ENCODE measurements at places on chromosomes 5 and 9.

GRCh38 chr9:131714161-131714646 lies 25.7 kb downstream of the RAPGEF1 start:
- DNase-seq = no peak

GRCh38 chr9:87184956-87185642 lies 237.8 kb upstream of the GAS1 start:
- no peak for DNase-seq

DNA sequence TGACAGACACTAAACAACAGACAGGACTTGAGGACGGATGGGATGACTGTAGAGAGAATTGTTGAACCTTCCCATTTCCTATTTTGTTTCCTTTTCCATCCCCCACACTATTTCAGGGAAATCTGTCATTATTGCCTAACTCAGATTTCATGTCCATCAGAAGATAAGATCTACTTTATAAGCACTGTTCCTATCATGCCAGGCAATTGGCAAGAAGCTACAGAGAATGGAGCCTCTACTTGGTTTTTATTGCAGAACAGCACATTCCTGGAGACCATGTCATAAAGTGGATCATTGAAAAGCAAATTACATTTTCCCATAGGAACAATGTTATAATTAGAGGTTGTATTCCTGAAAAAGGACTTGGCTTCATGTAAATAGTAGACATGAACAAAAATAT lies 173.7 kb upstream of the KIF2A start:
- DNase-seq = no peak

DNA sequence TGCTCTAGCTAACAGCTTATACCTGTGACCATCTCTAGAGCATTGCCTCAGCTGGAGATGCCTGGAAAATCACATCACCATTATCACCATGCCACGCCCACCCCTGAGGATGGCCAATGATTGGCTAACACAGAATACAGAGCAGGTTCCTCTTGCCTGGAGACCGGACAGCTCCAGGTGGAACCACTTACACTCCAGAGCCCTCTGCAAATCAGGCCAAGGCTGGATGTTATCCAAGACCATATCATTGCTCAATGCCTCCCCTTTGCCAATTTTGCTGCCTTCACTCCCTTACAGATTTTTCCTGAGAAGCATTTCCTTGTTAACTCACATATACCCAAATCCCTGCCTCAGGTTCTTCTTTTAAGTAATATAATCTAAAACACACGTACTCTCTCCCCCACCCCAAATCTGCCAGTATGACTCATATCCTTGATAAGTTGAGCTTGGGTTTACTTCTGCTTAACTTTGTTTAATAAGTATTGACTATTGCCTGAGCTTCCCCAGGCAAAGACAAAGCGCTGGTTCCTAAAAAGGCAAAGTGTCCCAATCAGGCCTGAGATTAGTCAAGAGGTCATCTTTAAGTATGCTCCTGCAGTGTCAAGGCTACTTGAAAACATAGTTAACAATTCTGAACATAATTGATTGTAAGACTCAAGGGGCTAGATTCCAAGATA lies 309.6 kb downstream of the EPB41L4A start:
- DNase-seq = no peak

DNA sequence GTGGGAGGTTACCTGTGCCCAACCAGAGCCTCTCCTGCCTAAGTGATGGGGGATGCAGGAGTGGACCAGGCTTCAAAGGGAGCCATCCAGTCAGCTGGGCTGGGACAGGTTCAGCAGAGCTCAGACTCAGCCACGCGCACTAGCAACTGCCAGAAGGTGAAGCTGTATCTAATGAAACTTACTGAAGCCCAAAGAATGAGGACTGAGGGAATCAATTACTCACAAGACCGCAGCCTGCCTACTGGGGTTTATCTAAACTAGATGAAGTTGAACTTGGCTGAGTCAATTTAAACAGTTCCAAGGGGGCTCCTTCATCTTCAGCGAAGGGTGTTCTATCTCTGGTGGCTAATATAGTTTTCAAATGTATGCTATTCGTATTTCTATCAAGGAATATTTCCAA lies 11.4 kb downstream of the HAND1 start:
- no peak for DNase-seq

DNA sequence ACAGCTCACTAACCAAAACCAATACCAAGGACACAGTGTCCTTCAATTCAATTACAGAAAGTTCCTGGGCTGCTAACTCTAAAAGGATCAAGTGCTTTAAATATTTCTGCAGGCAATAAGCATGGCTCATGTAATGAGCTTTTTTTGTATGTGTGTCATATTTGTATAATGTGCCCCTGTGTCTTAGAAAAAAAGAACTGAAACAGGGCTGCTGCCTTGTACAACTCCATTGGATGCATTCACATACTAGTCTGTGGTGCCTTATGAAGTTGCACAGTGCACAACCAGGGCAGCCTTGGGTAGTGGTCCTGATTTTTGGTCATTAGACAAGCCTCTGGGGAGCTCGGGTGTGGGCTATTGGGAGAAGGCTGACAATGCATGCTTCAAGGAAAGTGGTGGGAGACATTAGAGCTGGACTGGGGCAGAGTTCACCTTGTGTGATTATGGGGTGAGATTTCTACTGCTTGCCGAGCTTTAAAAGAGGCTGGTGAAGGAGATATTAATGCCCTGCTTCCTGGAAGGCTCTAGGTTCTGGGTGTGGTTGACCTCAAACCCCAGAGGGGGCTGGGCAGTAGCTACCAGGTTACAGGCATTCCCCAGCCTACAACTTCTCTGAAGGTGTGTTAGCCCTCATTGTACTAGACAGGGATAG lies 3.6 kb upstream of the CPEB4 start:
- peak; percentile 35 for DNase-seq

DNA sequence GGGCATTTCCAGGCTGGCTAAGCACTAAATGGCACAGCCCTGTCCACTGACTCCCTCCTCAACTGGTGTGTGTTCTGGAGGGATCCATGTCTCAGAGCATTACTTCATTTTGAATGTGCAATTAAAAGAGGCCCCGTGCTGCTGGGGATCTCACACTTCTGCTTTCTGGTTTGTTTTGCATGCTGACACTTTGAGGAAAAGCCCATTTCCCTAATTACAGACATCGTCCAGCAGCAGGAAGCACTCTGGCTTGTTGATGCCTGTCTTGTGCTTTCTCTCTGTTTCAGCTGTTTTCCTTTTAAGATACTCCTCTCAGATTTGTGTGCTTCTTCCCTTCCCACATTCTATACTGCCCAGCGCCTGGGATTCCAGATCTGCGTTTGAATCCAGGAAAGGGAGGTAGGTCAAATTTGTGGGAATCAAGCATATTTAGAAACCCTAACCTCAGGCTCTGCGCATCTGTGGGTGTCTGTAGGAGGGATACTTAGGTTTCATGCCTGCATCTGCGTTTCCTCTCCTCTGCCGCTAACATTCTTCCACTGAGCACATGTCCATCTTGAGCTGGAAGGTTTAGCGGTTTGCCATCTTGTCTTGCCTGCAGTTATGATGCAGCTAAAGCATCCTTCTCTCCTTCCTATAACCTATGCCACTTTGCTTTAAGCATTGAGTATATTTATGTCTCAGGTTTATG lies 25.7 kb downstream of the SYK start:
- no peak for DNase-seq

- no peak for DNase-seq
Observed at GRCh38 chr5:98557916-98558315, 215.5 kb upstream of the RGMB start.

DNA sequence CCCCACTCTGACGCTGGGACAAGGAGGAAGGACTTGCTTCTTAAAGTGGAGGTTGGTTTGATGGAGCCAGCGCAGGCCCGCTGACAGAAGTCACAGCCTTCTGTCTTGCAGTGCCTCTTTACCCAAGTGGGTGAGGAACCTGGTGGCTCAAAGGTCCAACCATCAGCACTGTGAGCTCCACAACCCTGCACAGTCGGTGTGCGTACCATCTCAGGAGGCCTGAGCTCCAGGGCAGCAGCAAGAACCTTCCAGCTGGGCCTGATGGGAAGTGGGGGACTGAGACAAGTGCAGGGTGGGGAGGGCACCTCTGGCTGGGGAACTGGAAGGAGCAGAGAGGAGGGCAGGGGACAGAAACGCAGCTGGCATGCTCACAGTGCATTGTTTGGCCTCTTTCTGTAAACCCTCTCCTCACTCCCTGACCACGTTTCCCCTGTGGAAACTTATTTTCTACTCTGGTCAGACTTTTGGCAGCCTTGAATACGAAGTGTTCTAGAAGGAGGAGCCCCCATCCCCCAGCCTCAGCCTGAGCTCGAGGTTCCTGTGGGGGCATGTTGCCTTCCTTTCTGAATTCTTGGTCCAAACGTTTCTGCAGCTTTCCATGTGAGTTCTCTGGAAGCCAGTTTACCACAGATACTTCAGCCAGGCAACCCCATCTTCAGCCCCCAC lies 178.5 kb upstream of the PITX1 start:
- no peak for DNase-seq

DNA sequence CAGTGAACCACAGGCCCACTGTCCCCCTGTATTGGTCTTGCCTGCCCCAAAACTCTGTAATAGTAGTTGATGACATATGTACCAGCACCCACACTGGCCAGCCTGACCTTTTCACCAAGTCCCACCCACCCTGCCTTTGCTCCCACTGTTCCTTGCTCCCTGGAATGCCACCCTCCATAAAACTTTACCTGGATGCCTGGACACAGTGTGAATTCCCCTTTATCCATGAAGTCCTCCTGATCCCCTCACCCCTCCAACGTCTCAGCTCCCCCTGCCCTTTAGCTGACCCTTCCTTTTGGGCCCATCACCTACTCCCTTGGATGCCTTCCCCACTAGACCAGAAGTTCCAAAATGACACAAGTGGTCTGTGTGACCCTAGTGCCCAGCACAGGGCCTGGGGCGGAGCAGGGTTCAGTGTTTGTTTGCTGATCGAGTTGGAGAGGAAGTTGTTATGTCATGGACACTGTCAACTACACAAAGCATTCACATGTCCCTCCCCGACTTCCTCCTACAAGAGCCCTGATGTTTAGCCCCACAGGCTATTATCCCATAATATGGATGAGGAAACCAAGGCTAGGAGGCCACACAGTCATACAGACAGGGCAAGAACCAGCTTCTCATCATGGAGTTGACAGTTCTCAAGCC lies 16.1 kb downstream of the AMBP start:
- DNase-seq = no peak
